Activated naive CD4-positive, alpha-beta T cell treated with anti-CD3 and anti-CD28 coated beads for 36 hours (primary cell): ENCODE measurements at places on chromosomes 16 and 17.

GRCh38 chr16:48041981-48042421, 113.8 kb downstream of the ABCC12 start:
- DNase-seq: no peak

- peak; percentile 56 for DNase-seq
Measured at GRCh38 chr16:88634141-88634993, 4.0 kb upstream of the IL17C start.

GRCh38 chr17:61314368-61315078, 85.1 kb upstream of the TBX2 start:
- DNase-seq: no peak

- no peak for DNase-seq
Measured at GRCh38 chr17:16328997-16329396, 24.3 kb downstream of the CENPV start.

DNA sequence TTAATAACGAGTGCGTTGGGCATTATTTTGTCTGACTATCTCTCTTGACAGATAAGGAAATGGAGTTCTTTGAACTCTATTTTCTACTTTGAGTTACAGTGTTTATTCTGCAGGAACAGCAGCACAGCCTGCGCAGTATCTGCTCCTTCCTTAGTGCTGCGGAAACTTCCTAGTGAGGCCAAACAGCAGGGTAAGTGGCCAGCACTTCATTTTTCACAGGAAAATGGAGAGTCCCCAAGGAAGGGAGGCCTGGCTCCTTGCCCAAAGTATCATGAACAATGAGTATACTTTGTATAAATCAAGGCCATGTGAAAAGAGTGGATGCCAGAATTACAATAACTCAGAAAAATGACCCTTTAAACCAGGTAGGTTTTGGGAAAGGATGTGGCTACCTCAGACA, 140.6 kb downstream of the VPS53 start:
- DNase-seq: no peak

GRCh38 chr17:40511667-40512220, 10.3 kb upstream of the TNS4 start:
- DNase-seq: no peak

- peak; percentile 73 for DNase-seq
Measured at GRCh38 chr16:3431779-3432219, 11.5 kb downstream of the ZNF597 start.

- no peak for DNase-seq
Measured at GRCh38 chr17:82976982-82977488, 102.4 kb upstream of the METRNL start.

DNA sequence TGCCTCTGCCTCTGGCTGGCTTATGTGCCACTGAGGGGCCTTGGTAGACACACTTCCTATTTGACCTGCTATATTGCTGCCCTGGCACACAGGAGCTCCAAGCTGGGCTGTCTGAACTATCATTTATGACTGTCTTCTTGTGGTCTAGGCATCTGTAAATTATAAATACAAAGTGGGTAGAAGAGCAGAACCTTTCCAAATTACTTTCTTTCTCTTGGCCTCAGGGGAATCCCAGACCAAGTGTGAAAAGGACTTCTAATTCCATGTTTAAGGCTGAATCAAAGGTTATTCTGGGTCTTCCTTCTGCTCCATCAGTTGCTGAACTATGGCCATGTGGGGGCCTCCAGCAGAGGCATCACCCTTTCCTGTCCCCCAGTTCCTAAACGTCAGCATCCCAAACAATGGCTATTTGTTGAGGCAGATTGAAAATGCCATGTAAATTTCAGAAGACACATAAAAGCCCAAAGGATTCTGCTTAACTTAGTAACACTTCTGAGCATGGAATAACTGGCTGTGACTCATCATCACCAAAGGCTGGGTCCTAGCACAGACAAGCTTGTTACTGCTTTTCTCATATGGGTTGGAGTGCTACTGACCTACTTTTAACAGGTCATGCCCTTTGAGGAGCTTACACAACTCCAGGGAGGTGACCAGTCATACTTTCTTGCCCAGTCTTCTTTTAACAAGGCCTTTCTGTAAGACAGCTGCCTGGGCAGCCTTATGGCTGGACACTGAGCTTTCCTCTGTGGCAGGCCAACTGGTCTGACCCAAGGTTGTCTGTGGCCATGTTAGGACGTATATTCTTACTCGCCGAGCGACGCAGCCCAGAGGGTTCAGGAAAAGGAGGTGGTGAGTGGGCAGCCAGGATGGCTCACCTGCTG, 154.8 kb downstream of the VPS53 start:
- no peak for DNase-seq

DNA sequence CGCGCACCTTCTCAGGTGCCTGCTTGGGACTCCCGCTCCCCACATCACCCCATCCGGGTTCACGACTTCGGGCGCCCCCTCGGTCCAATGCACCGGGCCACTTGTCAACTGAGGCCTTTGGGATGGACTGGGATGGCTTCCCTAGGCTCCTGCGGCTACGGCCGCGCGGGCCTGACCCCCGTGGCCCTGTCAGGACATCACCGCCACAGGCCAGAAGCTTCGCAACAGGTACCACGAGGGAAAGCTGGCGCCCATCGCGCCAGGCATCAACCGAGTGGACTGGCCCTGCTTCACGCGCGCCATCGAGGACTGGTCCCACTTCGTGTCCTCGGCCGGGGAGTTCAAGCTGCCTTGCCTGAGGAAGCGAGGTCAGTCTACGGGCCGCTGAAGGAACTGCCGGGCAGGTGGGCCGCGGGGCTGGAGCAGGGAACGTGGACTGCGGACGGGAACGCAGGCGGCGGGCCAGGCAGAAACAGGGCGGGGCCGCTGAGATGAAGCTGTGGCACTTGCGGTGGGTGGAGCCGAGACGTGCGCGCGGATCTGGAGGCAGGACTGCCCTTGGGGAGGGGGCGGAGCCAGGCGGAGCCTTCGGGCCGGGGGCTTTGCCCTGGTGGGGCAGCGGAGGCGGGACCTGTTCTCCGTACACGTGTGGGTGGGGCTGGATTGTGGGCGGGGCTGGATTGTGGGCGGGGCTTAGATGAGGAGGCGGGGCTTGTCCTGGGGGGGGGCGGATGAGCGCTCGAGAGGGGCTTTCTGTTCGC, 13.7 kb upstream of the CNGB1 start:
- peak; percentile 95 for DNase-seq

DNA sequence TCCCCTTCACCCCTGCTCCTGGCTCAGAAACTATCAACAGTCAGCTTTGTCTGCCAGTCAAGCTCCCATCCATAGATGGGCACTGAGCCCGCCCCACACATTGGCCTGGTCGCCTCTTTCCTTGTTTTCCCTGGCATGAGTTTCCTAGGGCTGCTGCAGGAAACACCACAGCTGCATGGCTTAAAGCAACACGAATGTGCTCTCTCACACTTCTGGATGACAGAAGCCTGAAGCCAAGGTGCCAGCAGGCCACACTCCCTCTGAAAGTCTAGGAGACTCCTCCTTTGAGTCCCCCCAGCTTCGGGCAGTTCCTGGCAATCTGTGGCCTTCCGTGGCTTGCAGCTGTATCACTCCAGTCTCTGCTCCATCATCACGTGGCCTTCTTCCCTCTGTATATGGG, 69.9 kb downstream of the TBC1D16 start:
- DNase-seq: no peak

DNA sequence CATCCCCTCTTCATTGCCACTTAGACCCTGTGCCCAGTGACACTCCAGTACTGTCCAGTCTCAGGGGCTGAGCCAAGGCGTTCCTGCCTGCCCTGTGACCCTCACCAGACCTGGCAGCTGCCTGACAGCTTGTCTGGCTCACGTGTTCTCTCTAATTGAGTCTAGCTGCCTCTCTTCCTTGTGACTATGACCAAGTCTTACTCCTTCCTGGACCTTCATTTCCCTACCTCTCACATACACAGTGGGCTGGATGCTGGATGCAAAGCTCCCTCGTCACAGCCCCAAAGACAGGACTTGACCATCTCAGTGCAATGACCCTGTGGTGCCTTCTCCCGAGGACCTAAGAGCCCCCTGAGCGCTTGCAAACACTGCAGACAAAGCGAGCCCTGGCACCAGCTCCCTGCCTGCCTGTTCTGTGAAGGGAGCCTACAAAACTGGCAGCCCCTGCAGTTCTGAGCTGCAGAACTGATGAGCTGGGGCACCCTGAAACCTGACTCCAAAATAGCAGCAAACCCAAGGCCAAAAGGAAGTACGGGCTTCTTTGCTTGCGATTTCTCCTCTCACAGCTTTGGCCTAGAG, 1.7 kb downstream of the DEXI start:
- no peak for DNase-seq

GRCh38 chr16:19346335-19346922, 60.9 kb downstream of the CLEC19A start:
- DNase-seq: no peak

DNA sequence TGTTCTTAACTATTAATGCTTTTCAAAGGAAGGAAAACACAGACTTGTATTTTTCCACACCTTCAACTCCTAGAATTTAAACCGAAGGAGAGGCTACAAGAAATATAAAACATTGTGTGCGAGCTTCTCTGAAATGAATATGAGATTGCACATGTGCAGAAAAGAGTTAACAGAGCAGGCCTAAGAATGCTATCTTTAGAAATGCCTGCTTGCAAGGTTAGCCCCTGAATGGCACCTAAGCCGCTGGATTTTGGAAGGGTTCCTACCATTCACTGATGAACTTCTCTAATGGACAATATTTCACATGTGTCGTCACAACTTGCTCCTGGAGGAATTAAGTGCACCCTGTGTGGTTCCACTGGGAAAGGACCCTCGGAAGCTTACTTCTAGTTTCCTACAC, 69.3 kb downstream of the FBXL20 start:
- DNase-seq: no peak

GRCh38 chr16:54939510-54940278, 9.0 kb downstream of the IRX5 start:
- no peak for DNase-seq

DNA sequence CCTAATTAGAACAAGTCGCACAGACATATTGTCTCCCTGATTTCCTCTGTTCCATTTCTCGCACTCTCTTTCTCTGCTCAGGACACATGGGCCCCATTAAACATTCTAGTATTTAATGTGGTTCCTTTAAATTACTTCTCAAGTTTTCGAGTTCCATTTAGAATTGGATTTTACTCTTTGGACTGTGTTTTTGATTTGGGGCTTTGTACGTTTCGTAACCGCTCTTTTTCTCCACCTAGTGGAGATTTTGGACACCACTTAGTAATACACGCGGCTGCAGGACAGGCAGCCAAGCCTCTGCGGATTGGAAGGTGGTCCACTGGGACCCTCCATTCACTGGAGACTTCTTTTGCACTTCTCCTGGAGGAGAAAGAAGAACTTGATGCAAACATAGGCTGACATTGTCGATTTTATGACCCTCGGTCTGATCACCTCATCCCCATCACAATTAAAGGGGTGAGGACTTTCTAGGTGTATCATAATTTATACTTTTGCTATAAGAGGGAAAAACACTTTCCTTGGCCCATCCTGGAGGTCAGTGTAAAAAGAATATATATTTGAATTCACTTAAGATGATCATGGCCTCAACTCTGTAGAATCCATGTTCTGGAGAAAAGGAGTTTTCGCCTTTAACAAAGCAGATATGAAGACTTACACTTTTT, 85.7 kb downstream of the NOG start:
- no peak for DNase-seq

- no peak for DNase-seq
Measured at GRCh38 chr17:32516450-32516849, 29.7 kb downstream of the CDK5R1 start.

DNA sequence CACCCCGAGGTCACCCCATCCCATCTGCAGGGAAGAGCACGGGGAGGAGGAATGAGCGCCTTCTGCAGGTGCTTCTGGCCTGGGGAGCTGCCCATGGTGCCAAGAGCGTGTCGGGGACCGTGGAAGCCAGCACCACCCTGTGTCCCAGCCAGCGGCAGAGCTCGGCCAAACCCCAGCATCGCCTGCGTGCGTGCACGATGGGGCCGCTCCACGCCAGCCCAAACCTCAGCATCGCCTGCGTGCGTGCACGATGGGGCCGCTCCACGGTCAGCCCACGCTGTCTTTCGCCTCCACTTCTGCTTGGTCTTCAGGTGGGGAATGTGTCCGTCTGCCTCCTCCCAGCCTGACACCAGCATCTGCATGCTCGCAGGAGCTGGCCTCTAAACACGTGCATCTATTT, 13.9 kb downstream of the GALNS start:
- DNase-seq: no peak

DNA sequence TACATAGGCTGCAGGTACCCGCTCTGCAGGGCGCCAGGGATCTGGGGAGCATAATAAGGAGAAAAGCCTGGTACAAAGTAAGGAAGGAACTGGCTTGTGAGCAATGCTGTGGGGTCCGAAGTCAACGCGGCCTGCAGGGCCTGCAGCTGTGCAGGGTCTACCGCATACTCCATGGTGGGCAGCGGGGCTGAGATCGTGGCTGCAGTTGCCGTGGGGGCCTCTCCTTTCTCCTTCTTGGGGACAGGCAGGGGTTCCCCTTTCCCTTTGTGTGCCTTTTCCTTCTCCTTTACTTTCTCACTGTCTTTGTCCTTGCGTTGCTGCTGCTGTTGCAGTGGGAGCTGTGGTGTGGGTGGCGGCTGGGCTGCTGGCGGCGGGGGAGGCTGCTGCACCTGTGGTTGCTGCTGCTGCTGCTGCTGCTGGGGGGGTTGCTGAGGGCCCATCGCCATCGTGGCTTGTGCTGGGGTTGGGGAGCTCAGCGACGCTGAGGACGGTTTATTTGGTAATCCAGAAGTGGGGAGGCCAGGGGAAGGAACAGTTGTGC, 259.6 kb downstream of the ZFHX3 start:
- no peak for DNase-seq

- DNase-seq: peak; percentile 85
Measured at GRCh38 chr16:30535777-30536190, 1.1 kb upstream of the ZNF747 start.

DNA sequence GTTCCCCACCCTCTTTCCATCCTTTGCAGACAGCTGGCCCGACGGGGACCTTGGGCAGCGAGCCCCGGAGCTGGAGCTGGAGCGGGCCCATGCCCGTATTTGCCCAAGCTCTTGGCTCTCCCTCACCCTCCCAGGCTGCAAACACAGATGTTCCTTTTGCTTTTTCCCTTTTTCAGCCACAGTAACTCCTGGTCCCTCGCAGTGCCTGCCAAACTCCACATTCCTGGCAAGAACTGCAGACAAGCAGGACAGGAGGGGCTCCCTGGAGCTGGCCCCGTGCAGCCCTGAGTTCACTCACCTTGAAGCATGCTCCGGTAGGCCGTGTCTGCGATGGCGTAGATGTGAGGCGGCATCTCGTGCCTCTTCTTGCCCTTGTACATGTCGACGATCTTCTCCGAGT, 33.9 kb downstream of the MYH11 start:
- no peak for DNase-seq

GRCh38 chr17:43637563-43638323, 24.0 kb downstream of the MEOX1 start:
- no peak for DNase-seq

DNA sequence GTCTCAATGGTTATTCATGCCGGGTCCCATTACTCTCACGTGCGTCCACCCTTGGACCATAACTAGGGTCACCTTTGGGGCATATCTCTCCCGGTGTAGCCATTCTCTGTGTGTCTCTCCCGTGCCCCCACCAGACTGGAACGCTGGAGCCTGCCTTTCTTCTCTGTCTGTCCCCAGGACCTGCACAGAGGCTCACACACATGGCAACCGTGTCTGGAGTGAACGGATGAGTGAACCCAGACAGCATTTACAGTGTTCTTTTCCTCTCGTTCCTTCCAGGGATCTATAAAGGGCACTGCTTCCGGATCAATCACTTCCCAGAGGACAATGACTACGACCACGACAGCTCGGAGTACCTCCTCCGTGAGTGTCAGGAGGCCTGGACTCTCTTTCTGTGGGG, 26.4 kb upstream of the CACNG1 start:
- no peak for DNase-seq

GRCh38 chr17:1039123-1039507, 42.2 kb downstream of the TIMM22 start:
- no peak for DNase-seq
